ENCODE measurements at places on chromosomes 5 and 9.
A peak's percentile ranks its signal among the peaks of the same experiment; 100 is the strongest.

- no peak for DNase-seq
These were observed 130.4 kb upstream of the RAI14 start for GRCh38 chr5:34525761-34526160.

DNA sequence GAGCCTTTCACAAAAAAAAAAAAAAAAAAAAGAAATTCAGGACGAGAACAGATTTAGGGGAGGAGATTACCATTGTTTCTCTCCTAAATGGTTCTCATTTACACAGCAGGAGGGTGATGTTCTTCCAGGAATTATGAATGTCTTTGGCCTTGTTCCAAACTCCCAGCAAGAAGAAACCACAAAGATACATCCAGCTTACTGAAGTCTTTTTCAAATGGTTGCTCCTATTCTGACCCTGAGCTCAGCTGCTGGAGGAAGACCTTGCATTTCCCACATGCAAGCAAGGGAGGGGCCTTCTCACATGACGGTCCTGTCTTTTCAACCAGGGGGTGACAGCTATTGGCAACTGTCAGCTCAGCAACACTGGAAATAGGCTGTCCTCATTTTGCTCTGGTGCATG lies 203.0 kb upstream of the VLDLR start:
- no peak for DNase-seq

GRCh38 chr9:135272608-135273007 lies 185.1 kb downstream of the OLFM1 start:
- DNase-seq: no peak

- DNase-seq: no peak
These were observed 379.3 kb downstream of the CDH12 start for GRCh38 chr5:22473886-22474285.

- no peak for DNase-seq
These were observed 280.5 kb upstream of the VLDLR start for GRCh38 chr9:2341126-2341525.

- DNase-seq: peak; percentile 48
These were observed 175.1 kb upstream of the MAP1B start for GRCh38 chr5:71932131-71932654.

DNA sequence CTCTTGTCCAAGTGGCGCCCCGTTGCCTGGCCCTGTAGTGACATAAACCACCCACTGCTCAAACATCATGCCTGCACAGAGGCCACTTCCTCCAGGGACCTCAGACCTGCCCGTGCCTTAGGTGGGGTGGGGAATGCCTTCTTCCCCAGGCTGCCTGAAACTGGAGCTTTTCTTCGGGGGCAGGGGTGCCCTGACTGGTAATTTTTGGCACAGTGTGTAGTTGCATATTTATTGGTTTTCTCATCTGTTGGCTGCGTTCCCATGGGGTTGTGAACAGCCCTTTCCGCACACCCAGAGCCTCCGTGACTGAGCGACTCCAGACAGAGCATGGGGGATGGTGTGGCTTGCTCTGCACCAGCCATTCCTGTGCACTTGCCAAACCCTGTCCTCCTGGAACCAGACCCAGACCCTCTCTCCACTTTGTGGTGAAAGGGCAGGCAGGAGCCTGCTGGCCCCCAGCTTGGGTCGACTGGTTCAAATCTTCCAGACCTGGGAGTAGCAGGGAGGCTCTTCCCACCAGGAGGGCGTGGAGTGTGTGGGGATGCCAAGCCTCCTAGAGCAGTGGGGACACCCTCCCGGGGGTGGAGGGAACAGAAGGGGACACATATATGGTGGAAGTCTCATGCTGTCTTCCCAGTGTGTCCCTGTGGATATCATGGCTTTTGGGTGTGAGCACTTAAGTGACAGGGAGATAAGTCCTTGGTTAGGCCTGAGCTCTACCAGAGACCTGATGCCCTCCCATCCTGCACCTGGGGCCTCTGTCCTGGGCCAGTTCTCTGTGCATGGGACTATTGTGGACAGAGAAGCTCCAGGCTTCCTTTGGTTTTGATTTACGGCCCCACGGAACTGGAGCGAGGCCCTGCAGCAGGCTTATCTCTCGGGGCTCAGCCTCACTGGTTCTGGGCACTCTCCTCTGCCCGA lies 39.6 kb downstream of the WNK2 start:
- no peak for DNase-seq

DNA sequence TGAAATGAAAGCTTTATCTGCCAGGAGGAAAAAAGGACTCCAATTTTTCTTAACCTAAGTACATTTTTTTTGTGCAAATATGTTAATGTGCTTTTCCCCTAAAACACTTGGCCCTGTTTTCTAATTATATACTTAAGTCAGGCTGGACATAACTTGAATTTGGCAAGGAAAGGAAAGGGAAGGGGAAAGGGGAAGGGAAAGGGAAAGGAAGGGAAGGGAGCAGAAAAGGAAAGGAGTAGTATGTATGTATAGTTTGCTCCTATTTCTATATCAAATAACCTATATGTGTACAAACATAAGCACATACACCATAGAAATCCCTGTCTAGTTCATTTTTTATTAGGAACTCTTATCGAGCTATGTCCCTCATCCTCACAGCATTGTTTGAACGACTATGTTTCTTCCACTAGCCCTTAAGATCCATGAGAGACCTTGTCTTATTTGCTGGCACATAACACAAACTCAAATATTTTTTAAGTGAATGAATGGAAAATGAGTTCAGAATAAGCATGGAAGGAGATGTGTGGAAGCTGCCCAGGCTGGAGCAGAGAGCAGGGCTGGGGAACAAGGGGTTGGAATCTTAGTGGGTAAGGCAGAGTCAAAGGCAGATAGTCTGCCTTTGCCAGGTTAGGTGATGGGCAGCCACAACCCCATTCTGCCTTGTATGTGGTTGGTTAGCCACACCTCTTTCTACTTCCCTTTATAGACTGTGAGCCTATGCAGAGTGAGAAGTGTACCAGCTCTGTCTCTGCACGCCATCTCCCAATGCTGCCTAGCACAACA lies 70.0 kb downstream of the KLHL3 start:
- DNase-seq: no peak

- no peak for DNase-seq
These were observed 12.2 kb upstream of the HSPB3 start for GRCh38 chr5:54443270-54443669.

- no peak for DNase-seq
These were observed 286.5 kb downstream of the MAST4 start for GRCh38 chr5:66882606-66883227.

DNA sequence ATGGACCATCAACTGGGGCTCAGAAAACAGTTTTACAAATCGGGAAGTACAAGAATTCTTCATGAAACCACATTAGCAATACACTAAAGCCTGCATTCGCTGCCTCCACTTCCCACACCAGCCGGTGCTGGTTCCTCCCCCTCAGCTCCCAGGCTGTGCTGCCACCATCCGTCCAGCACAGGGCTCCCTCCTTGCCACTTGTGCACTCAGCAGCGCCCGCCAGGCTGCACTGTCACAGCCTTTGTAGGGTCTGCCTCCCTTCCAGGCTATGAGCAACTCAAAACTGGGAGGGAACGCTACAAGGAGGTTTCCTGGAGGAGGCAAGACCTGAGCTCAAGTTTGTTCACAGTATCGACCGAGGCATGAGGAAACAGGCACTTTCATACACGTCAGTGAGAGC lies 7.7 kb downstream of the MAPK9 start:
- DNase-seq: no peak

GRCh38 chr5:76688836-76689235 lies 27.1 kb upstream of the F2R start:
- DNase-seq: no peak

DNA sequence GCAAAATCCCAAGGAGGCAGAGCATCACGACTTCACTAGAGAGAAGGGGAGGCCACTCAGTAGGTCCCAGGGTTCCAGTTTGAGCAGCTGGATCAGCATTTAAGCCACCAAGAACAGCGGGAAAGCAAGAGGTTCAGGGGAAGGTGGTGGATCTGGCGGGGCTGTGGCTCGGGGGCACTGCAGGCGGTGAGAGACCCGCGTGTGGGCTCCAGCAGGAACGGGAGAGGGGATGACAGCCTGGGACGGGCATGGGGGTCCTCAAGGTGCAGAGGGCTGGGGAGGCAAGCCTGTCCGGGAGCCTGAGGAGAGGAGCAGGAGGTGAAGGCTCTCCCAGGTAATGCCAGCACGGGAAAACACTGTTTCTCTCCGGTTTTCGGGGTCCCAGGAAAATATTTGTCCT lies 123.6 kb downstream of the IRX2 start:
- DNase-seq: no peak

DNA sequence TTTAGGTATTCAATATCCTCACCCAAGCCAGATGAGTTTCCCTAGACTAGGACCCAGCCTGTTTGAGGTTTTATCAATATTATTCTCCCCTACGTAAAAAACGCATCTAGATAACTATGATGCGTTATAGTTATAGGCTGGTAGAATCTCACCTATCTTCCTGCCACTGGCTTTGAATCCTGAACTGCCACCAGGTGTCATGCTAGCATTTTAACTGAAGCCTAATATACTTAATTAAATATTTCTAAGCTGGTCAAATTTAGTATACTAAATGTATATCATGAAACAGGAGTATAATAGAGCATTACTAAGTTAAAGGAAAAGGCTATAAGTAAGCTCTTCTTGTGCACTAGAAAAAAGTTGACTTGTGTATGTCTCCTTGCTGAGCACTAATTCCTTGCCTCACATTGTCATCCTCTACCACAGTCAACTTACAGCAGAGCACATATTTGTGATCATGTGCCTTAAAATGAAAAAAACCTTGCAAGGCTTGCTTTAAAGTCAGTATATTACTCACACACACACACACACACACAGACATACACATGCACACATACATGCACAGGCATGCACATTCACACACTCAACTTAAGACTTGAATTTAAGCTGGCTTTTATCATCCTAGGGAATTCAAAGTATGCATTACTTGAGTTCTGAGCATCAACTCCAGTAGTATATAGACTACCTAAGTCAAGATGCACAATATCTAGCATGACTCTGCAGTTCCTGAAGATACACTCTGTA lies 303.4 kb downstream of the ADGRV1 start:
- DNase-seq: no peak

- DNase-seq: no peak
These were observed 1014.8 kb downstream of the NR2F1-AS1 start for GRCh38 chr5:92566113-92566786.

DNA sequence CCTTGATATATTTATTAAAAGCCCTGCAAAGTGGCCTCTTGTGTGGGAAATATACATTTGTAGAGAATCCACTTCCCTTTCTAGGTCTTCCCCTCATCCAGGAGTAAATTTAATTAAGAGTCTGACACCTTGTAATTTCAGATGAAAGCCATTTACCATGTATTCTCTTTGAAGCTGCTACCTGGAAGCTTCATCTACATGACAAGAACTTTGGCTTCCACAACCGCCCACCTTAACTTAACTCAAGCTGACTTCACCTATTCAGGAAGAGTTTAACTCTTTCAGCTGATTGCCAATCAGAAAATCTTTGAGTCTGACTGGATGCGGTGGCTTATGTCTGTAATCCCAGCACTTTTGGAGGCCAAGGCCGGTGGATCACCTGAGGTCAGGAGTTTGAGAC lies 899.9 kb downstream of the TAF11L14 start:
- DNase-seq: no peak

GRCh38 chr9:93225417-93225816 lies 41.5 kb downstream of the WNK2 start:
- no peak for DNase-seq

GRCh38 chr5:163695830-163696578 lies 190.6 kb downstream of the MAT2B start:
- DNase-seq: peak; percentile 52
